ENCODE measurements at places on chromosomes 5 and 9.

DNA sequence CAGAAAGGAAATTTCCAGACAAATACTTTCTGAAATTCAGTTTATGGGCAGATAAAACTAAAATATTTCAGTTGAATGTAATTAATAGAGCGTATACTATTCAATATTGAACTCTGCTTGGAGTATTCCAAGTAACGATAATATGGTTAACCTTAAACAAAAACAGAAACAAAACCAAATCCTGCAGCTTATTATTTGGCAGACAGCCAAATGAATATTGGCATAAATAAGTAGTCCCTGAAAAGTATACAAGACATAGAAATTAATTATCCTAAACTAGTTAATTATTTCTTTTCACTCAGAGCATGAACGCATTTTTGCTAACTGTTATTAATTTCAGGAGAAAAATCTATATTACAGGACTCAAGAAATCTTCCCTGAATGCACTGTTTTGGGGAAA is 1574.0 kb downstream of the MAT2B start:
- DNase-seq: no peak

DNA sequence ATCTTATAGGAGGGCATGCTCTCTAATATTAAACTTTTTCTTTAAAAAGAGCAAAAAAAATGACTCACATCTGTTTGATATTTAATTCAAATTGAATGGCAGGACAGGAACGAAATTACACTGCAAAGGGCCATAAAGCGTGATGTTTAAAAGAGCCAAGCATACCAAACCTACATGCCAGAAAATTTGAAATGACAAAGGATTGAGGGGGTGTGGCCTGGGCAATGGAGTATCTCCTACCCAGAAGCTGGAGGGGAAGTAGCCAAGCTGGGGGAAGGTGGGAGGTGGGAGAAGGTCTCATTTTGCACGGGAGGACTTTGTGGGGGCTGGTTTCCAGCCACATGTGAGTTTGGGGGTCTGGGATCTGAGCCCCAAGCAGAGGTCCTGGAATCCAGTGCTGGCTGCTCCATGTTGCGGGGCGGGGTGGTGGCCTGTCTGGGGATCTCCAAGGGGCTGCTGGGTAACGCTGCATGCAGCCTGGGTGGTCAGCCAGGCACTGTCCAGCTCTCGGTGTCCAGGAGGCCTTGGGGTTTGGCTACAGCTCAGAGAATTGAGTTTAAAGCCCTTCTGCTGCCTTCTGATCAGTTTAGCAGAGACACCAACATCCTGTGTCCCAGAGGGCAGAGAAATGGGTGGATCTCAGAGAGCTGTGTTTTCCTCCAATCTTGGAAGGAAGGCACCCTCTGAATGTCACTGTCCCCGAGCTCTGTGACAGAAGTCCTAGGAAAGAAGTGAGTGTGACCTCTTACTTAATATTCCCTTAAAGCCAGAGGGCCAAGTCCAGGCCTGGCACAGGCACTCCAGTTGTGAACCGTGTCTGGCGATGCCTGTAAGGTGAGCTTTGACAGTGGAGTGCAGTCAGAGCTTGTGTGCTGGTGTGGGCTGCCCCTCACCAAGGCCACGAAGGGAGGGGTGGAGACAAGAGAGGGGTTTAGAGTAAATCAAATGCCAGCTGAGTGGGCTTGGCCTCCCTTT is 7.6 kb downstream of the DCANP1 start:
- no peak for DNase-seq

GRCh38 chr5:28415791-28416443 is 1377.5 kb upstream of the CDH9 start:
- DNase-seq: no peak

GRCh38 chr9:34793428-34793827 is 83.5 kb upstream of the CCL21 start:
- no peak for DNase-seq

- DNase-seq: no peak
Observed at GRCh38 chr9:94593459-94594345, at the start of gene FBP2. FBP2 (minus strand) TSS chr9:94593824; CDS start chr9:94593726, 98 bp downstream.

DNA sequence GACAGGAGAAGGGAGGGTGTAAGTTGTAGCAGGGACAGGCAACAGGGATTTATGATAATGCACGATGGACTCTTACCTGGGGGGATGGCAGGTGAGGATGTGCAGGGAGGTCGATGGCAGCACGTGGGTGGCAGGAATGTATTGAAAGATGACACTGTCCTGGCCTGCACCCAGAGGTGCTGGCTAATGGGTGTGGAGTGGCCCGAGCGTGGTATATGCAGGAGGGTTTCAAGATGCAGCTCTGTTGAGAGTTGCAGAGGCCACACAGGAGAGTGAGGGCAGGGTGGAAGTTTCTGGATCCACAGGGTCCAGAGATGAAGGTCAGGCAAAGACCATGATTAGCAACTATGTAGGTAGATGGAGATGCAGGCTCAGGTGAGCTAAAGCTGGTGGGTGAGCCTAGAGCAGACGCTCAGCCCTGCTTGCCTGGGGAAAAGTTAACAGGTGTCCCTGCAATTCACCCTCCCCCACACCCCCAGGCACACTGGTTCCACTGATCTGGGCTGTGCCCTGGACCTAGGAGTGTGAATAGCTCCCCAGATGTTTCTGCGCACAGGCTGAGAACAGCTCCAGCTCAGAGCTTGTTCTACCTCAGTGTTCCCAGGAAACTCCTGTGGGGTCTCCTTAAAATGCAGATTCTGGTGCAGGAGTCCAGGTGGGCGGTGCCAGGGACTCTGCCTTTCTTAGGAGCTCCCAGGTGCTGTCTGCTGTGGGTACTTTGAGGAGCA is 21.5 kb upstream of the S1PR3 start:
- no peak for DNase-seq

DNA sequence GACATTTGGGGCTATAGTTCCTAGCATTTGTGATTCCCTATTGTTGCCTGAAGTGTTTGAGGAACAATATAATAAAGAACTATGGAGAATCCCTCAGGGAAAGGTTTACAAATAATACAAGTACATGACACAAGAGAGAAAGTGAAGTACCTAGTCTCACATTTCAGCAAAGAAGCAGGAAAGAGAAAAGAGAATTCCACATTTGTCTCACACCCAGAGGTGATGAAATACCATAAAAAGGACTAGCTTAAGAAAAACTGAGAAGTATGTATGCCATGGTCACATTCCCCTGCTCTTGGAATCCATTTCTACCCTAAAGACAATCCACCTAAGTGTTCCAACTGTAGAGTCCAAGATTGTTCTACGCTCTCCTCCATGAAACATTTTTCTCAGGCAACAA is 79.0 kb upstream of the TARS1 start:
- DNase-seq: no peak

GRCh38 chr5:132677682-132678400 is 4.1 kb downstream of the IL4 start:
- DNase-seq: no peak

DNA sequence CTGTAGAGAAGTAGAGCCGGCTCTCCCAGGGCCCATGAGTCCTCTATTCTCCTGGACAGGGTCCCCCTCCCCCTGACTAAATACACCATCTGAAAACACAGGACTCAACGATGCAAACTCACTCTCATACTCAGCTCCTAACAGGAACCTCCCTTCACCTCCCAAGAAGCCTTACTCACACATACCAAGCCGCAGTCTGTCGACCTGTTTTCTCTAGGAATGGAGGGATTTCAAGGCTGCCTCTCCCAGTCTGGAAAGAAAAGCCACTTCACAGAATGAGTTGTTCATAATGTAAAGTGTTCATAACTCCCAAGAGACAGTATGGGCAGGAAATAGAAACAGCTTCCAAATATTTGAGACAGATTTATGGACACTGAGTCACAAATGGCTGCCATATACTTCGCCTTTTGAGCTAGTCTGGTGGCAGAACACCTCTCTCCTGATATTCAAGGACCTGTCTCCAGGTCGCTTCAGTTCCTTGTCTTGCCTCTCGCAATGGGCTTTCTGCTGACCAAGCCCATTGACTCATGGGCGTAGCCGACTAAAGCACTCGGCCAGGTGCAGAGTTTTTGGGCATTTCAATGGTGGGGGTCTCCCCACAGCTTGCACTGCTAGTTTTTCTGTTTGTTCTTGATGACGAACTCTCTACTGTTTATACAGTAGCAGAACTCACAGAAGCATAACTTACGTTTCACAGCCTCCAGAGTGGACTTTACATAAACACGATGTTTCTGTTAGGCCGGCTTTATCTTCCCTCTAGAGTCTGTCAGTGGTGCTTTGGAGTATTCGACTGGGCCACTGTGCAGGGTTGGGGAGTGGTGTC is 25.0 kb upstream of the IL17B start:
- no peak for DNase-seq

GRCh38 chr9:135504262-135505243 is 4.1 kb downstream of the MRPS2 start:
- DNase-seq: peak; percentile 59

DNA sequence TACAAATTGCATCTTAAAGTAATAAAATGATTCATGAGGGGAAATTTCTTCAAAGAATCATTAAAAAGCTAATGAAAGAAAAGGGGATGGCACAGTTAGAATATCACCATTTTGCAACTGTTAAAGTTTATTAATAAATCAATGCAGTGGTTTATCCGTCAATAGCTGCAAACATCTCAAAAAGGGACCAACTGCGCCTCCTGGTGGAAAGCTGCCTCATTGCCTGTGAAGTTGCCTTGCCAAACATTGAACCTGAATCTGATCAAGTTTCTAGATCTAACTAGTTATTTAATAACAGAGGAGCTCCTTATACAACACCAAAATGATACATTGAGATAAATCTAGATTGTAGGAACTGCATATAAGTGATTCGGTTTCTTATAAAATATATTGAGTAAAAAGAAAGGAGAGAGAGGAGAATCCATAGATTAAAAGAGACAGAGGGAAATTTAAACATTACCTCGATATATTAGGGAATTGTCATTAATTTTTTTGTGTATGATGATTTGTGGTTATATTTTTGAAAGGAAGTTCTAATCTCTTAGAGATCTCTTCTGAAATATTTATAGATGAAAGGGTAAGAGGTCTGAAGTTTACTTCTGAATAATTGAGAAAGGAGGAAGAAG is 6.9 kb upstream of the NDUFB6 start:
- DNase-seq: no peak

DNA sequence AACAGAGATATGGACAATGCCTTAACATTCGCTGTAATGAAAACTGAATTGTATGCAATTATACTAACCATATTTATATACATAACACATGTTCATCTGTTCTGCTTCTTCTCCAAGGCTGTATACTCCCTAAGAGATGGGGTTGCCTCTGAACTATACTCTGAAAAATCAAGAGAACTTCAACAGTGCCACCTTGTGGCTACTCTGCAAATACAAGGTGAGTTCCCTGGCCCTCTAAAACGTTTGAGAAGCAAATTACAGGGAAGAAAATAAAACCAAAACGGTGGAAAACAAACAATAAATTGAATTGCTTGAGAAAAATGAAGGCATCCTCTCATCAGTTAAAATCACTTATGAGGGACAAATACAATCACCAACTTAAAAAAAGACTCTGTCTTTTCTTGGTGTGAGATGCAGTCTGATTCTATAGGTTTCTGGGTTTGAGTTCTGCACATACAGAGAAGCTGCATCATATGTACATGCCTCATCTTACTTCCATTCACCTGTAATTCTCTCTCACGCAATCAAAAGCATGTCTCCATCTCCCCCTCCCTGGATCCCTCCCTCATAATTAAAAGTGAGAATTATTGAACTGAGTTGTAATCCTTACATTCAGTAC is 98.6 kb downstream of the FBXW11 start:
- DNase-seq: peak; percentile 50

- no peak for DNase-seq
Observed at GRCh38 chr5:135703016-135703550, 124.3 kb upstream of the CXCL14 start.

GRCh38 chr5:125452991-125453390 is 706.6 kb upstream of the ZNF608 start:
- DNase-seq: no peak

DNA sequence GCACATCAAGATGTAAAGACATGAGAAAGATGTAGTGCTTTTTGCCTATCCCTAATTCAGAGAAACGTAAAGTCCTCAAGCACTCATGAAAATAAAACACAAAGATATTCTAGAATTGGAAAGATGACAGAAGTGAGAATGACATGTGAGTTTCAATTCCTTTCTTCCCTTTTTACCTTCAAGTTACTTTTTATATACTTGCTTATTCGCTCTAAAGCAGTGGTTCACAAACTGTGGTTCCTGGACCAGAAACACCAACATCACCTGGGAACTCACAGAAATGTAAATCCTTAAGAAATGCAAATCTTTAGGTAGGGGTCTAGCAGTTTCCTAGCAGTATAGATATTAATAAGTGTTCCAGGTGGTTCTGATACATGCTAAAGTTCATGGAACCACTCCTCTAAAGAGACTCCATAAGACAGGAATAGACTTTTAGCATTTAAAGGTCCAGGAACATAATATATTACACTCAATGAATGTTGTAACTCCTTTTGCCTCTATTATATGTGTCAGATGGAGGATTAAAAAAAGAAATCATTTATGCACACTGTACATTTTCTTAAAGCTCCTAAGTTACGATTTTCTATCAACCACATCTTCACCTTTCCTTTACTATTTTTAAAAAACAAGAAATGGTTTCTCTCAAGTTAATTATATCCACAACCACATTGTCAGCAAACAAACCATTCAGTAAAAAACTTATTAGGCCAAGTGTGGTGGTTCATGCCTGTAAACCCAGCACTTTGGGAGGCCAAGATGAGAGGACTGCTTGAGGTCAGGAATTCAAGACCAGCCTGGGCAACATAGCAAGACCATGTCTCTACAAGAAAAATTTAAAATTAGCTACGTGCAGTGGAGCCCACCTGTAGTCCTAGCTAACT is 39.9 kb downstream of the ERP44 start:
- DNase-seq: no peak

DNA sequence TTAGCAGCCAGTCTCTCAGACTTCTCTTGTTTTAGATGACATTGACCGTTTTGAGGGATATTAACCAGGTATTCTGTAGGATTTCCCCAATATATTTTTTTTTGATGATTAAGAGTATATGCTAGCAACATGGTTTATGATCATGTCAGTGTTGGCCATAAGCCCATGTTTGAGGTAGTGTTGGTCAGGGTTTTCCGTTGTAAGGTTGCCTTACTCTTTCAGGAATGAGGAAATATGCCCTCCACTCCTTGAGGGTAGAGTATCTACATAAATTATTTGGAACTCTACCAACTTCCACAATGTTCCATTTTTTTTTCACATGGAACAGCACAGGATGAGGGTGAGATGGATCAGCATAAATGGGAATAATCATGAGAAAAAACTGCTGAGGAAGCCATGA is 188.4 kb upstream of the PRDM9 start:
- DNase-seq: no peak

DNA sequence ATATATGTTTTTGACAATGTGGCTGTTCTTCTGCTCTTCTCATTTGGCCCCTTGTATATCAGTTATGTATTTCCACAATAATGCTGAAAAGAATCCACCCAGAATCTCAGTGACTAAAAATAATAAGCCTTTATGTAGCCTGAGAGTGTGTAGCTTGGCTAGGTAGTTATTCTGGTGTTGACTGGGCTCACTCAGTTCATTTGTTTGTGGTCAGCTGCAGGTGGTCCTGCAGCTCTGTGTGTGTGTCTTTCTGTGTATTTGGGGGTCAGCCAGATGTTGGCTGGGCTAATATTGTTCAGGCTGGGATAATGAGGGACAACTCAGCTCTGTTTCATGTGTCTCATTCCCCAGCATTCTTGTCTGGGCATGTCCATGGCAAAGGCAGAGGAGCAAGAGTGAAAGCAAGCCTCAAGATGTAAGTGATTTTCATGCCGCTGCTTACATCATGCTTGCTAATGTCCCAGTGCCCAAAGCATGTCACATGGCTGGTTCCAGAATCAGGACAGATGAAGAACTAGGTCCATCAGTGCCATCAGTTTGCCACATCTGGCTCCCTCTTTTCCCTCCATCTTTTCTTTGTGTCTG is 162.8 kb downstream of the KCTD16 start:
- no peak for DNase-seq
